GM12864 (cell line): ENCODE measurements at places on chromosomes 1 and 21.

DNA sequence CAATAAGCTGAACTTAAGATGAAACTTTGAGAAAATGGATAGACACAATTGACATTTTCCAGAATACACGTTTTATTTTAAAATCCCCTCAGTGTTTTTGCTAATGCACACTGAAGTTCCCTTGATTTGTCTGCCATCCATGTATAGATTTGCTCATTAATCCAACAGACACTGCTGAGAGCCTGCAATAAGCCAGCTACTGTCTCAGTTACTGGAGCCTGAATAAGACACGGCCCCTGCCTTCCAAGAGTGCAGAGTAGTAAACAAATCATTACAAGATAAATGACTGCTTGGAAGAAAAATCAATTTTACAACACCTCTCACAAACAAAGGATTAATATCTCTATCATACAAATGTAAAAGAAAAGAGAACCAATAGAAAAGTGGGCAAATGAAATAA is 130.1 kb downstream of the TLR5 start:
- DNase-seq, result no peak

GRCh38 chr21:43775795-43776430 is at the start of gene CSTB:
CSTB (minus strand) TSS chr21:43776308; CDS start chr21:43776269, 39 bp downstream.
- DNase-seq, result no peak

DNA sequence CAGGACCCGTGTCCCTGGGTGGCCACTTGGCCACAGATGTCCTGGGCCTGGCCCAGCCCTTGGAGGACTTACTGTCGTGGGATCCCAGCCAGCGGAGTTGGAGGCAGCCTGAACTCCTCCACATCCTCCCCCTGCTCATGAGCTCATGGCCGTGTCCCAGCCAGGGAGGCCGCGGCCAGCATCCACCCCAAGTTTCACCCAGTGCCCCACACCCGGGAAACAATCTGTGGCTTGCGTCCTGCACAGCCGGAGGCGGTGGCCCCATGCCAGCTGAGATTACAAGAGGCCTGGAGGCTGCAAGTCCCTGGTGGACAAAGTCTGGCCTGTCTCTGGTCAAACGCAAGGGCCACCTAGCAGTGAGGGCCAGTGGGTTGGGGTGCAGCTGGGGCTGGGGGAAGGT is 27.5 kb upstream of the TMEM52 start:
- DNase-seq, result no peak

DNA sequence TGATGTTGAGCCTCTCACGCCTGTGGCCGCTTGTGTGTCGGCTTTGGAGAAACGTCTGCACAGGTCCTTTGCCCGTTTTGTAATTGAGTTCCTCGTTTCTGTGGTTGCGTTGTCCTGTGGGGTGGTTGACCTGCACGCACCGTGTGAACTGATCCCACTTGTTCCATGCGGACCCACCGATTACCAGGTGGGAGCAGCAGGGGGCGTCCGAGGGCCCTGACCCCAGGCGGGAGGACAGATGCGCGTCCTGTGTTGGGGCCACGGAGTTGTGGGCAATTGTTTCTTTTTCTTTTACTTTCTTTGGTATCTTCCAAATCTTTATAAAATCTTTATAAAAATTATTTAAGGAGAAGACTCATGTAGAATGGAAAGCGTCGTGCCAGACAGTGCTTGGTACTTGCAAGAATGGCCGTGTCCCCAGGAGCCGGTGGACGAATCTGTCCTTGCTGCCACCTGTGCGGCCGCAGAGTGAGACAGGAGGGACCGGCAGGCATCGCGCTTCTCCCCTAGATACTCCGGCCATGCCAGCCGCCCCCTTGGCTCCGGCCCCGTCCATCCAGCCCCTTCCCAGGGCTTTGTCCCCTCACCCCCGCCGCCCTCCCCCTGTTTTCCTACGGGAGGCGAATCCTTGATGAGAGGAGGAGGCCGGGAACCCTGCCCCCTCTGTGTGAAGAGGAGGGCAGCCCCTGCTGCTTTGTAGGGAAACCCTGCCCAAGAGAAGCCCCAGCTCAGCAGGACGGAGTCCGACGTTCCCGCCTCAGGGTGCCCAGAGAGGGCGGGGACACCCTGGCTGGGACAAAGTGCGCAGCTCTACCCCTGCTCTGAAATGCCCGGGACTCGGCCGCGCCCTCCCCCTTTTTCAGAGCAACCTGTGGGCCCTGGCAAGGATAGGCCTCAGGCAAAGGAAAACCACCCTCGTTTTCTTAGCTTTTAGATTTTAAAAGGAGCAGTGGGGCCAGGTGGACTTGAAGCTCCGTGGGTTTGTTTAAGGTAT is 41.7 kb downstream of the PRKCZ start:
- DNase-seq, result no peak

DNA sequence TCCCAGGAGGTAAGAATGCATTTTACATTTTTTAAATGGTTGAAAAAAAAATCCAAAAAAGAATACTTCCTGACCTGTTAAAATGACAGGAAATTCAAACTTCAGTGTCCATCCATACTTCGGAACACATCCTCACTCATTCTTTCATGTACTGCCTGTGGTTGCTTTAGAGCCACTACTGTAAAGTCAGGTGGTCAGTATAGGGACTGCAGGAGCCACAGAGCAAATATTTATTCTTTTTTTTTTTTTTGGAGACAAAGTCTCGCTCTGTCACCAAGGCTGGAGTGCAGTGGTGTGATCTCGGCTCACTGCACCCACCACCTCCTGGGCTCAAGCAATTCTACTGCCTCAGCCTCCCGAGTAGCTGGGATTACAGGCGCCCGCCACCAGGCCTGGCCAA is 124.7 kb downstream of the CLIC6 start:
- DNase-seq, result no peak

GRCh38 chr21:29943885-29944284 is 4.1 kb upstream of the GRIK1 start:
- DNase-seq, result no peak

GRCh38 chr1:245501633-245502032 is 346.8 kb downstream of the KIF26B start:
- no peak for DNase-seq

DNA sequence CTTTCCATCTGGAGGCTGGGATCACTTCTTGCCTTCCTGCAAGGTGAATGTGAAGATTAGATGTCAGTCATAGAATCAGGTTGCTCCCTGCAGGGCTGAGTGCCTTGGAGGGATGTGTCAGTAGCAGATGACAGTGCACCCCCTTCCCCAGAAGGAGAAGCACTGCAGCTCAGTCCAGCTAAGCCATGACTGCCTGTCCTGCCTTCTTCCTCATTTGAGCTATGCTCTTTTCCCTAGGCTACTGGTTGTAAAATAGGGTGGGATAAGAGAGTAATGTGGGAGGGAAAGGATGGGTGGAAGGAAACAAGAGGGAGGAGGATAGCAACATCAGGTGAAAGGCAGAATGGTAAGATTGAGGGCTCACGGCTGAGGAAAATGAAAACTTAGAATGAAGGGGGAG is 11.1 kb upstream of the FABP3 start:
- DNase-seq, result no peak

DNA sequence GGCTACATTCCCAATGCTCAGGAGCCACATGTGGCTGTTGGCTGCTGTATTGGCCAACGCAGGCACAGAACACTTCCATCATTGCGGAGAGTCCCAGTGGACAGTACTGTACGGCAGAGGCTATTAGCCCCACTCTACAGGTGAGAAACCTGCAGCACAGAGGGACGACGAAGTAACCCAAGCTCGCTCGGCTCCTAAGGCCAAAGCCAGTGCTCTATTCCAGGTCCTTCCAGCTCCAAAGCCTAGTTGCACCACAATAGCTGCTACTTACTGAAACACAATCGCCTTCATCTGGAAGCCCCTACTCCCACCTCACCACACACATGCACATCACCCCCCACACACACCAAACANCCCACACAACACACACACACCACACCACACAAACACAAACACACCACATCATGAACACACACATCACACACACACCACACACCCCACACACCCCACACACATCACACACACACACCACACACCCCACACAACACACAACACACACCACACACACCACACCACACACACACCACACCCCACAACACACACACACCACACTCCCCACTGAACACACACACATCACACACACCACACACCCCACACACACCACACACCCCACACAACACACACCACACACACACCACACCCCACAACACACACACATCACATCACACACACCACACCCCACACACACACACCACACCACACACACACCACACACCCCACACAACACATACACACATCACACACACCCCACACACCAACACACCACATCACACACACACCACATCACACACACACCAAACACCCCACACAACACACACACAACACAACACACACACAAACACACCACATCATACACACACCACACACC is 3.2 kb downstream of the LYPD8 start:
- no peak for DNase-seq

DNA sequence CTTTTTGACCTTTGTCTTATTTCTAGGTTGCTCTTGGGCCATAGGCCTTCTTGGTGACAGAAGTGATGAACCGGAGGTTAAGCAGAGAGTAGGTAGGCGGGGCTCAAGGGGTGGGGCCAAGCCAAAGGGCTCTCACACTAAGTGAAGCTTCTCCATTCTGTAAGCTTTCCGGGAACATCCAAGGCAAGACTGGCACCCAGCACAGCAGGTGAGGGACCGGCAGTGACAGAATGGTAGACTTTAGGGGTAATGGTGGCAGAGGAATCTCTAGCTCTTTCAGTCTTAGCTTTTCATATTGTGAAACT is at the start of gene TNFAIP8L2:
Gene TNFAIP8L2 (plus strand): TSS at position 135 of the 305 bp plus-strand sequence. CDS start 2,049 bp downstream, outside the sequence.
- DNase-seq, result peak; percentile 34

DNA sequence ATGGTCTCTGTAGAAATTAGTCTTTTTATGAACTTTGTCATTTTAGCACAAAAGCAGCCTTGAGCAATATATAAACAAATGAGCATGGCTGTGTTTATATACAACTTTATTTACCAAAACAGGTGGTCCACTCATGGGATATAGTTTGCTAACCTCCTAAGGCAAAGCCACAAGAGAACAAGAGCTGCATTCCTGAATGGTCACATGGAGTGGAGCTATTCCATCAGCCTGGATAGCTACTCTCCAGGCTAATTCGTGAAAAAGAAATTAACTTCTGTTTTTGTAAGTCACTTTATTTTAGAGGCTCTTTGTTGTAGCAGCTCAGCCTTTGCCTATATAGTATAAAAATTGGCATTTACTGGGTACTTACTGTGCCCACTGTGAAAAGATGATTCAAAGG is 163.3 kb upstream of the FAM78B start:
- no peak for DNase-seq

DNA sequence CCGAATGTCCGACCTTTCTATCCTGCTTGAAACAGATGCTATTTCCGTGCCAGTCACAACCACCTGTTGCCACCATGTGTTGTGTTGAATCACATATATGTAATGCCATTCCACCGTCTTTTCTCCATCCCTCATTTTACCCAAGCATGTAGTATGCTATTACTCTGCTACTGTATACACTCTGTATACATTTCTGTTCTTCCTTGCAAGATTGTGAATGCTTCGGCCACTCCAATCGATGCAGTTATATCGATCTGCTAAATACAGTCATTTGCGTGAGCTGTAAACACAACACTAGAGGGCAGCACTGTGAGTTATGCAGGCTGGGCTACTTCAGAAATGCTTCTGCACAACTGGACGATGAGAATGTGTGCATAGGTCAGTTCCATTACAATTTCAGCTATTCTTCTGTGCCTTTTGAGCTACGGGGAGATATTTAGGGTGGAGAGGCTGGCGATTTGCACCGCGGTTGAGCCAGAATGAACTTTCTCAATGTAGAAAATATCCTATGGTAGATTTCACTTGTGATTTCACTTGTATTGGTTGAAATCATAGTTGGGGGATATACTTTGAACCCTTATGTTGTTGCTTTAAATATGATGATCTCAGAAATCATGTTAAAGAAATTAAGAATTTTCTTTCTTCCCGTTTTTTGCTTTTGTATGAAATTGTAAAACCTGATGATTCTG is 289.8 kb downstream of the NTNG1 start:
- peak; percentile 64 for DNase-seq

DNA sequence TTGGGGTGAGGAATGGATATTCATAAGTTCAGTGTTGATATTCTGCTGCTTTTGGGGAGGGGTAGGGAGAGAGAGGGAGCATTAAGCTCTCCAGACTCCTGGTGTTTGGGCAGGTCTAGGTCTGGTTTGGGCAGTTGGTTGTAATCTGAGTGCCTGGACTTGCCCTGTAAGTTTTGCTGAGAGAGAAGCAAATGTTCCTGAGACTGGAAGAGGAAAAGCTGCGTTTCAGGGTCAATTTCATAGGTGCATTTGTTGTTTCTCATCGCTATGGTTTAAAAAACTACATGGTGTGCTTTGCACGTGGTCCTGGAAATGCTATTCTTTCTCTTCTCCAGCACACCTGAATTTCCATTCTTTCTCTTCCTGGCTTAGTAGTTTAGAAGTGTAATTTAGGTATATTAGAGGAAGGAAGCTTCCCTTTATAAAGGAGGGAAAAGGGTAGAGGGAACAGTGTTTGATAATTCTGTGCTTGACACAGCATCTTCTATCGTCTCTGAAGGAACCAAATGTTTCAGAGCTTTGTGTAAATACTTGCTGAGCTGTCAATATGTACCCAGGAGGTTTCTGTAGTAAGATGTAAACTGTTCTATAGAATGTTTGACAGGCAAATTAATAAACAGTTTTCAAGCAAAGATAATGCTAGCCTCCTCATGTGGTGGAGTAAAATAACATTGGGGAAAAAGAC is 6.3 kb downstream of the ARID1A start:
- no peak for DNase-seq

- DNase-seq, result no peak
These were observed 112.4 kb upstream of the BEND5 start for GRCh38 chr1:48889082-48889481.

GRCh38 chr1:176957603-176958002 is 206.9 kb downstream of the ASTN1 start:
- no peak for DNase-seq

DNA sequence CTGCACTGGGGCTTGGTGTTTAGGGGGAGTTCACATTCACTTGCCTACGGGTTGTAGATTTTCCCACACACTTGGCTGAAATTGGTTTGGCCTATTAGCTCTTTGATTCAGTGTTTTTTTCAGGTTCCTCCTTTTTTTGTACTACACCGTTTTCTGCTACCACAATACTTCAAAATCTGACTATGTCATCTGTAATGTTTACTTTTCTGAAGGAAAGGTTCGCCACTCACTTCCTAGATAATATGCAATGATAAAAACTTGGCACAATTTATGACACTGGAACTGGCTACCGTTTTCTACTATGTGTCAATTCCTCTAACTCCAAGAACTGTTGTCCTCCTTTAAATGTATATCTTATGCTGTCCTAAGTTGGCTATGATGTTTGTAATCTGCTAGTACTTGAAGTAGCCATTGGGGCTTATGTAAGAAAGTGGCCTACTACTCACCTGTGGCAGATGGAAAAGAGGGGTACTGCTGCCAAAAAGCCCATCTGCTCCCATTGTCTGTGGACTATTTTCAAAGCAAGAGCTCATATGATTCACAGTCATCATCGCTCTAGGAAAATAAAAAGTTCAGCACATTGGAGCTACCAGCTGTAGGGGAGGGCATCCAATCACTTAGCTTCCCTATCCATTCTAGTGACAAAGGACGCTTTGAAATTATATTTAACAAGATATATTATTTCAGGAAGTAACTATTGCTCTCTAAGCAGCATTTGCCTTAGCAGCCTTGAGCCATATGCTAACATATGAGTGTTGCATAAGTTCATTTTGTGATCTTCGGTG is 42.4 kb upstream of the BACH1 start:
- DNase-seq, result no peak

- DNase-seq, result no peak
These were observed 192.8 kb downstream of the HUNK start for GRCh38 chr21:32065654-32066053.
